Colonic mucosa (tissue), 4 donors: ENCODE measurements at places on chromosomes 5 and 9. TPM values are rescaled to one million over a fixed set of nuclear protein-coding genes. Genes with fewer than 3 reads are reported as not detected.

OMD gene
- 0.88 TPM for total RNA-seq

ANKRD18A gene
- 9.9 TPM for total RNA-seq

SNCAIP gene
- total RNA-seq: 1.3 TPM

- DNase-seq: no peak
These were observed 102.2 kb upstream of the IER5L start for GRCh38 chr9:129280236-129280622.

DNA sequence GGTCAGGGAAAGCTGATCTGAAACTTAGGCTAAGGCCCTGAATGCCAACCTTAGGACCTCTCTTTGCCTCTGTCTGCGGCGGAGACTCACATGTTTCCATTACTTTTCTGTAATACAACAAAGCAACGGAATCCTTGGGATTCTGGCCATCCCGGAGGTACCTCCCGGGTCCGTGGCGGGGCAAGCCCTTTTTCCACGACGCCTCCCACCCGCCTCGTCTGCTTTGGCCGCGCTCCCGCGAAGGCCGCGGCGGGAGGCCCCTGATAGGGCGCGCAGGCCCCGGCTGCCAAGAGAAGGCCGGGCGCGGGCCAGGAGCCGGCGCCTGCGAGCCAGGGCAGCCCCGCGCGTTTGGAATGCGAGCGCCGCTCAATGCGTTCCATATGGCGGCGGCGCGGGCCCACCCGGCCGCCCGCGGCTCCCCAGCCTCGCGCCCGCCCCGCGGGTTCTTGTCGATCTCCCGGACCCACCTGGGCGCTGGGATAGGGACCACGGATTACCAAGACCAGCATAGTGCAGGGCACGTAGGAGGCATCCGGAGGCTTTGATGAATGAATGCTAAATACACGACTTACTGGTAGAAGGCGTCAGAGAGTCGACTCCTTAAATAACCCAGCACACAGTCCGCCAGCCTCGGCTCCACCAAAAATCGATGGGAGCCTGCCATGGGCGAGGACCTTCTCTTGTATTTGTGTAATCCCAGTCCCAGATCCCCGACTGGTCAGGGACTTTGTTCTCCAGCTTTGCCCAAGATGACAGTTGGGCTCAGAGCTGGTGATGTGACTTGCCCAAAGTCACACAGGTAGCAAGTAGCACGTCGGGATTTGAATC is 17.5 kb upstream of the PHF19 start:
- no peak for DNase-seq

DNA sequence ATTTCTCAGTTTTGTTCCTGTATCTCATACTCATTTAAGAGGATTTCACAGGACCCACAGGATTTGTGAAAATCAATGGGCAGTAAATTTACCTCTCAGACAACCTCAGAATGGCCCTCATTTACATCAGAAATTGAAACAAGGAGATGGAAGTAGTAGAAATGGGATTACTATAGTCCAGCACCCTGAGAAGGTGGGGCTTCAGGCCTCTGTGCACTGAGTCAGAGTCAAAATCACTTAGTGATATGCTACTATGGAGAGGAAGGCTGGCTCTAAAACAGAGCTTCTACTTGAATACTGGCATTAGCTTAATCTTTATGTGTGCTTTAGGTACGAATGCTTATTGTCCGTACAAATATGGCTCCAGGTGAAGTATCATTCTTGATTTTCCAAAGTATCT is 159.3 kb downstream of the CEP120 start:
- no peak for DNase-seq

NRARP gene
- total RNA-seq: 120 TPM

SLC34A3 gene
- not detected for total RNA-seq
